ENCODE measurements at places on chromosomes 11 and 22. TPM values are rescaled to one million over a fixed set of nuclear protein-coding genes. Genes with fewer than 3 reads are reported as not detected.

The NUMA1 gene
- 81.3 TPM for total RNA-seq

The GALNT18 gene
- 22.9 TPM for total RNA-seq

- no peak for DNase-seq
These were observed 304.3 kb upstream of the NCAM1 start for GRCh38 chr11:112656772-112657428.

DNA sequence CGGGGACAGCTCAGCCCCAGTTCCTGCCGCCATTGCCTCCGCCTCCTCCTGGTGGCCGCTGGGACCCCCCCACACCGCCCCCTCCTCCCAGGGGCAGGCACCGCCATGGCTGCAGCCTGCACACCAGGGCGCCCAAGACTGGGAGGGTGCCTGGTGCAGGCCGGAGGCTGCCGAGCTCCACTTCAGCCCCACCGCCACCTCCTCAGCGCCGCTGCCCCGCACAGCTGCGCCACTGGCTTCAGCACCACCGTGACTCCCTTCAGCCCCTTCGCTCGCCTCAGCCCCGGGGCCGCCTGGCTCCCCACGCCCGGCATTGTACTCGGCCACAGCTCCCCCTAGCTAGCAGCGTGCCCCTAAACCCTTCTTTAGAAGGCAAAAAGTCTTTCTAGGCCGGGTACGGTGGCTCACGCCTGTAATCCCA, 131.1 kb downstream of the CRYBB2 start:
- no peak for DNase-seq
